PC-3 (cell line): ENCODE measurements at places on chromosomes 5 and 9.

DNA sequence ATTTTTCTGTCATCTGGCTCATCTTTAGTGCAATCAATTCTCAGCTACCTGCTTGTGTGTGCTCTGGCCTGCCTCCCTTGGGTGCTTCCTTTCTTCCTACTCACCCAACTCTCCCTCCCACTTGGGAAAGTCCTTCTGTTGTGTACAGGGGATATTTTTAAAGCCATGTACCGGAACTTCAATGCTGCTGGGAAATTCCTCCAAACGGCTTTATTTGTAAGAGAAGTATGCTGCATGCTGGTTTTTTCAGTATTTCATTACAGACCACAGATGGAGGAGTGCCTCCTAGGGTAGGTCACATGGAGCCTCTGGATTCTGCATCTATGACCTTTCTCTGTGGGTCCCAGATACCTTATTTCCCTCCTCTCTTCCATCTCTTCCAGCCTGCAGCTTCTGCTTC, 5.4 kb upstream of the HMHB1 start:
- no peak for DNase-seq

GRCh38 chr9:135478829-135479468, 633 bp upstream of the PPP1R26 start:
- peak; percentile 45 for DNase-seq

DNA sequence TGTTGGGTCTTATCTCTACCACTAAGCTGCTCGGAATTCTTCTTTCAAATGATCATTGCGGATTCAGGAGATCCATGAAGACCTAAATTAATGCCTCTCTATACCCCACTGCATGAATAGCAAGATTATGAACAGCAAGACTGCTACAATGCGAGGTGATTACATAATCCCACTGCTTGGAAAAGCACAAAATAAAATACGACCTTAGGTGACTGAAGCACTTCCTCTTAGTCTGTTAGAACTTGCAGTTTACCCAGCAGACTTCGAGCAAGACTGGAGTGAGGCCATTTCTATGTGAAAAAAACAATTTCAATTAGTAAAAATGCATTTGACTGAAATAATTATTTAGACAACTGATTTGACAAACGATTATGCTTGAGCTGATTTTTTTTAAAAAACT, 59.8 kb downstream of the SH3RF2 start:
- no peak for DNase-seq

GRCh38 chr9:550333-550732, 291.2 kb upstream of the DMRT1 start:
- no peak for DNase-seq

- no peak for DNase-seq
Measured at GRCh38 chr5:43981556-43981955, 378.6 kb downstream of the NNT start.

DNA sequence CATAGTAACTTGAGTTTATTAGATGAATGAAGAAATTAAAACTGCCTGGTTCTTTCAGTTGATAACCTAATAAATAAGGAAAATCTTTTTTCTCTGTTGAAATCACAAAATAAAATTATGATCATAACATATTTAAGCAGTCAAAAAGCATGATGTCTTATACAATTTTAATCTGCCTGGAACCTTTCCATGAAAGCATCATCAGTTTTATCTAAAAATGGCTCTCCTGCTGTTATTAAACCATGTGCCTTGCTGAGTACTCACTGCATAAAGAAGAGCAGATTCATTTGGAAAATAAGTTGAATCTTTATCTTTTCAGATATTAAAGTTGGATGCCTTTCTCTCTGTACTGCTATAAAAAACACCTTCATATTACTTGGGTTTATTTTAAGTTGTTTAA, 148.8 kb downstream of the SLC24A2 start:
- no peak for DNase-seq

DNA sequence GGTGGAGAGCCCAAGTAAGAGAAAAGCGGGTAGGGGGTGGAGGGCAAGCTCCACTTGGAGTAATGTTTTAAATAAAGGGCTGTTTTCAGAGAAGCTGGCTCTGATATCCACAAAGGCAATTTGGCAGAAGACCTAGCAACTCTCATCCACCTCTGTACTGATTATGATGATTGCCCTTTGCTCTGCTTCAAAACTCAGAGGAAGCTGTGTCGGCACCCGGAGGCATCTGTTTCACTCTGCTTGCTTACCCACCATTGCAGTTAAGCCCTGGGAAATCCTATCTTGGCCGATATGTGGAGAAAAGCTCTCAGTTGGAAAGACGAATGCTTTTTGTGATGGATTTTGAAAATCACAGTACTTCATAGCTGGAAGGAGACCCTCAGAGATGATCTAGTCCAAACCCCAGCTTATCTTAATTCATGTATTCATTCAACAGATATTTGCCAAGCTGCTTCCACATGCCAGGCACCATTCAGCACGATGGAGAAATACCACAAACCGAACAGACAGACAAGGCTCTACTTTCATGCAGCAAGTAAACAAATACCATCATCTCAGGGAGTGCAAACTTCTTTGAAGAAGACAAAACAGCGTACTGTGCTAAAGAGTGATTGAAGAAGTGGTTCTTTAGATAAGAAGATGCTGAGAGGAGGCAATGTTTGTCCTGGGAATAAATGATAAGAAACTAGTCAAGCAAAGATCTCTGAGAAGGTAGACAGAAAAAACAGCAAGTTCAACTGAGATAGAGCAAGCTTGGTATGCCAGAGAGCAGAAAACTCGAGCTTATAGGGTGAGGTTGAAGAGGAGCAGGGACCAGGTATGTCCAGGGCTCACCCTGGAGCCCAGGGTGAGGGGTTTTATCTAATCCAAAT, 140.4 kb upstream of the SPDL1 start:
- DNase-seq, result no peak

DNA sequence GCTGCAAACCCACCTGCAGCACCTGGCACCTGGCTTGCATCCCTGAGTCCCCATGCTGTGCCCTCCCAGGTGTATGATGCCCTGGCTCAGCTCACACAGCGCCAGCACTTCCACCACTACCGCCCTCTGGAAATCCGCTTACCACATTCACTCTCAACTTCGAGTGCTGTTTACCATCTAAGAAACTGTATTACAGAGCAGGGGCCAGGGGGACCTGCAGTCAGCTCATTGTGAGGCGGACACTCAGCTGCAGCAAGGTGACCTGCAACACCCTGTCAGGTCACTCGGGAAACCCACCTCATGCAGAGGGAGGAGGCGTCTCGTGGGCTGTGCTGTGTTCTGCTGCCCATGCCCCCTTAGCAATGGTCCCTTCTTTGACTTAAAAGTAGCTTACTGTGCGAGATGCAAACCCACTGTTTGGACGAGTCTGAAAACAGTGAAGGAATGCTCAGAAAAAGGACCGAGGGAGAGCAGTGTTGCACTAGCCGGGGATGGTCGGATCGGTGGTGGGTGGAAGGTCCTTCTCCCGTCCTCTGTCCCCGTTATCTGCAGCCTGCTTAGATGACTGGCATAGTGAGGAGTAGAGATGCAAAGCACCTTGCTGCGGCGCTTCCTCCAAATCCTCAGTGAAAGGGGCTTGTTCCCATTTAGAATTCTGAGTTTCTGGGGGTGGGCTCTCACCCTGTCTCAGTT, 55.2 kb upstream of the CTSL start:
- no peak for DNase-seq
